ENCODE measurements at places on chromosomes 16 and 17.

DNA sequence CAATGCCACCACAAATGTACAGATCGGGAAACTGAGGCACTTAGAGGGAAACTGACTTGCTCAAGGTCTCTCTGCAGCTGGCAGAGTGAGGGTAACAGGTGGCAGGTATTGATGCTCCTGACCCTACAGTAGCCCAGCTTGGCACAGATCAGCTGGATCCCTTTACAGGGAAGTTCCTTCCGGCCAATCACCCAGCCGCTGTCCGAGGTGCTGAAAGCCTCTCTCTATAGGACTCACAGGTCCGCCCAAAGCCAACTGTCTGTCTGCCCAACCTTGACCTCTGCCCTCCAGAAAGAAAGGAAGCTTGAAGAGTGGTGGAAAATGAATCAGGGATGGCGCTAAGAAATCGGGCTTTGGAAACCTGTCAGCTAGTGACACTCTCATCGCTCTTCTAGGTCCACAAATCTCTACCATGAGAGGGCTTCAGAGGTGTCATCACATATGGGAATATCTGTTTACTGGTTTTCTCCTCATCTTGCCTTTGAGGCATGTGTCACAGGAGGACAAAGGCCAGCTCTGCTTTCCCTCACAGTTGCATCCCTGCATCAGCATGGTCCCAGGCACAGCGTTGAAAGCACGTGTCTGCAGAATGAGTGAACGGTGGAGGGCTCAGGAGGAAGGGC is 246.2 kb downstream of the KATNIP start:
- peak; percentile 28 for DNase-seq

GRCh38 chr16:81748476-81749198 is 30.5 kb upstream of the PLCG2 start:
- no peak for DNase-seq

DNA sequence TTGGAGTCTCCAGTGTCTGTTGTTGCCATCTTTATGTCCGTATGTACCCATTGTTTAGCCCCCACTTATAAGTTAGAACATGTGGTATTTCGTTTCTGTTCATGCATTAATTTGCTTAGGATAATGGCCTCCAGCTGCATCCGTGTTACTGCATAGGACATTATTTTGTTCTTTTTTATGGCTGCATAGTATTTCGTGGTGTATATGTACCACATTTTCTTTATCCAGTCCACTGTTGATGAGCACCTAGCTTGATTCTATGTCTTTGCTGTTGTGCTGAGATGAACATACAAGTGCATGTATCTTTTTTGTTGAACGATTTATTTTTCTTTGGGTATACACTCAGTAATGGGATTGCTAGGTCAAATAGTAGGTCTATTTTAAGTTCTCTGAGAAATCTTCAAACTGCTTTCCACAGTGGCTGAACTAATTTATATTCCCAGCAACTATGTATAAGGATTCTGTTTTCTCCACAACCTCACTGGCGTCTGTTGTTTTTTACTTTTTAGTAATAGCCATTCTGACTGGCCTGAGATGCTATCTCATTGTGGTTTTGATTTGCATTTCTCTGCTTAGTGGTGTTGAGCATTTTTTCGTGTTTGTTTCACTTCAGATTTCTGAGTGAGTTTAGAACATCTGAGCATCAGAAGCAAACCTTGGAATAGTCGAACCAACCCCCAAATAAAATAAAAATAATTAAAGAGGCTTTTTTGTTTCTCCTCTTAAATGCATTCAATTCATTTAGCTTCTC is 304.7 kb downstream of the ZFHX3 start:
- no peak for DNase-seq

GRCh38 chr17:35936063-35936462 is 5.5 kb upstream of the RDM1 start:
- no peak for DNase-seq

- DNase-seq, result no peak
Measured at GRCh38 chr16:89847051-89847939, 19.0 kb downstream of the SPIRE2 start.

GRCh38 chr17:80331820-80332219 is 71.2 kb downstream of the RNF213 start:
- no peak for DNase-seq

DNA sequence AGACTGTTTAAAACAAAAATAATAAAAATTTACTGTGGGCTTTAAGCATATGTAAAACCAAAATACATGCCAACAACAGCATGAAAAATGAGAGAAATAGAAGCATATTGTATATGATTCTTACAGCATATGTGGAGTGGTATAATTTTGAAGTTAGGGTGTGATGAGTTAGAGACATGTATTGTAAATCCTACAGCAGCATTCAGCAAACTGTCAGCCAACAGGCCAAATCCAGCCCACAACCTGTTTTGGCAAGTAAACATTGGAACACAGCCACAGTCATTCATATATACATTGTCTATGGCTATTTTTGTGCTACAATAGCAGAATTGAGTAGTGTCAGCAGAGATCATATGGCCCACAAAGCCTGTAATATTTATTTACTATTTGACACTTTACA is 42.3 kb downstream of the ZNF18 start:
- DNase-seq, result no peak

GRCh38 chr16:7111265-7111664 is 221.4 kb upstream of the RBFOX1 start:
- no peak for DNase-seq

DNA sequence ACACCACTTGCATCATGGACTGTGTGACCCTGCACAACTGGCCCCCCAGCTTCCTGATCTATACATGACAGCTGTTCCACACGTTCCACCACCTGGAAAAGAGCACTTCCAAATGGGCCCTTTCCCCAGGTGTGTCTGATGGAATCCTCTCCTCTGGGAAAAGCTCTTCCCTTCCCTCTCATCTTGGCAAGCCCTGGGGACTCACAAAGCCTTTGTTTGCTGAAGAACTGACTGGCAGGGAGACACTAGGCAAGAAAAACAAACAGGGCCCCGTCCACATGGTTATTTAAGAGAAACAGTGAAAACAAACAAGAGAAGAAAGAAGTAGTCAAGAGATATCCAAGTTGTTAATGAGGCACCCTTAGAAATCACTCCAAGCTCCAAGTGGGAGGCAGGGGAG is 52.6 kb downstream of the C16orf95 start:
- no peak for DNase-seq

DNA sequence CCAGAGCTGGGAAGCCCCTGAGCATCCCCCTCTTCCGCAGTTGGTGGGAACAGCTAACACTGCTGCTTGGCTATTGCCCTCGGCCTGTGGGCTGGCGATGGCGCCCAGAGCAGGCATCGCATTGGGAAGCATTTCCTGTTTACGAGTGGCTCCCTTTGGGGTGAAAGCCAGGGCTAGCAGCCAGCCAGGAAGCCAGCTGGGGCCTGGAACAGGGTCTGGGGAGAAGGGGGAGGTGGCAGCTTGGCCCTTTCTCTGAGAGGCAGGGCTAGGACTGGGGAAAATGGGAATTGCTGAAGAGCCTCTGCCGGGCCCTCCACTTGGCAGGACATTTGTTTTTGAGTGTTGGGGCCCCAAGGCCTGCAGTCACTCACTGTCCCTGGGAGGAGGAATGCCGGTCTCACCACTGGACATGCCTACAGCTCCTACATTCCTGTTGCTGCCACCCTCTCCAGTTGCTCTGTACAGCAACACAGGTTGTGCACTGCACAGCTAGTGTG is 2.4 kb upstream of the MTSS2 start:
- DNase-seq, result no peak

DNA sequence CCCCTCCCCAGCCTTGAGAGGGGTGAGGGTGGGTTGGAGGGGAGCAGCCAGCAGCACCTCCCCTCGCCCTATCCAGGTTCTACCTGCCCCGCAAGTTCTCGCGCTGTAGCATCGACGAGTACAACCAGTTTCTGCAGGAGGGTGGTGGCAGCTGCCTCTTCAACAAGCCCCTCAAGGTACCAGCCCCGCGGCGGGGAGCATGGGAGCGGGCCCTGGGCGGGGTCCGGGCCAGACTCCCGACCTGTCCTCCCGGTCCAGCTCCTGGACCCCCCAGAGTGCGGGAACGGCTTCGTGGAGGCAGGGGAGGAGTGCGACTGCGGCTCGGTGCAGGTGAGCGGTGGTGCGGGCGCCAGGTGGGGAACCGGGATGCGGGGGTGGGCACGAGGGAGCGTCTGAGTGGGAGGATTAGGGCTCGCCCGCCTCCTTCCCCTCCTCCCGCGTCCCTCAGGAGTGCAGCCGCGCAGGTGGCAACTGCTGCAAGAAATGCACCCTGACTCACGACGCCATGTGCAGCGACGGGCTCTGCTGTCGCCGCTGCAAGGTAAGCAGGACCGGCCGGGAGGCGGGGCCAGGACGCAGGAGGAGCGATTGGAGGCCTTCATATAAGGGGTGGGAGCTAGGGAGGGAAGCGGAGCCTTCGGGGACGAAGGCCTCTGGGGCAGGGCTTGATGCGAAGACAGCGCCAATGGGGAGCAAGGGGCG is 16.5 kb downstream of the ADAM11 start:
- no peak for DNase-seq

- DNase-seq, result peak; percentile 93
Measured at GRCh38 chr17:18158022-18158600, 25.5 kb upstream of the ALKBH5 start.

- DNase-seq, result no peak
Measured at GRCh38 chr17:4530799-4531730, 24.1 kb downstream of the MYBBP1A start.

DNA sequence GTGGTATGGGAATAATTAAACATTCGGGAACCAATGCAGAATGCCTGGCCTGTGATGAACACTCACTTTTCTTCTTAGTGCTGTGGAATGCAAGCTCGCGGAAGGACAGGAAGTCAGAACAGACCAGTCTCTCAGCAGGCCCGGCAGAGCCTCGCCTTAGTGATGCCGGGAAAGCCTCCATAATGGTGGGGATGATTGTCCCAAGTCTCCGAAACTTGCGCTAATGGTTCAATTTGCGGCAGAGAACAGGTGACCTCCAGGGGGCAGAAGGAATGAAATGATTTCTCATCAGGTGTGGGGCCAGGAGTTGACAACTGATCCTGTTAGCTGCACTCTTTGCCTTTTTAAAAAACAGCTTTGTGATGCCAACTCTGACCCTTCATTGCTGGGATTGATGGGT is 170.6 kb downstream of the GSG1L start:
- DNase-seq, result no peak

DNA sequence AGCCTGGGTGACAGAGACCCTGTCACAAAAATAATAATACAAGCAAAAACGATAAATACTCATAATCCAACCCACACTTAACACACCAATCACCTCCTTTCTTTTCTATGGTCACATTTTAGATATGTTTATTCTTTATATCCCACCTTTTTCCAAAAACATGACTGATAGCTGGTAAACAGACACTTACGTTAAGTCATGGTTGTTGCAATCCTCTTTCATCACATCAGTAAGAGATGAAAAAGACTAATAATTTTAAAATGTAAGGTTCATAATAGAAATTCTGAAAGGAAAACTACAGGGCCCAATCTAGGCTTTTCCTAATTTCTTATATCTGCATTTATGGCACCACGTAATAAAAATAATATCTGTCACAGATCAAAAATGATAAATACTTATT is 10.2 kb downstream of the SMURF2 start:
- DNase-seq, result no peak

GRCh38 chr16:13621639-13622038 is 298.3 kb upstream of the ERCC4 start:
- DNase-seq, result no peak

GRCh38 chr16:50389900-50390299 is 21.1 kb upstream of the BRD7 start:
- DNase-seq, result no peak

GRCh38 chr16:25256695-25257469 is 763 bp downstream of the ZKSCAN2 start:
- DNase-seq, result no peak
